ENCODE measurements at places on chromosomes 1 and 21.
A peak's percentile ranks its signal among the peaks of the same experiment; 100 is the strongest.

- DNase-seq, result peak; percentile 57
Observed at GRCh38 chr21:45447821-45448220, 42.9 kb downstream of the COL18A1 start.

- DNase-seq, result no peak
Observed at GRCh38 chr1:19744886-19745285, 54.8 kb downstream of the TMCO4 start.

GRCh38 chr1:18197299-18197698, 89.7 kb downstream of the IGSF21 start:
- no peak for DNase-seq

- peak; percentile 99 for DNase-seq
Observed at GRCh38 chr1:150561254-150561973, 12.2 kb downstream of the ADAMTSL4 start.

DNA sequence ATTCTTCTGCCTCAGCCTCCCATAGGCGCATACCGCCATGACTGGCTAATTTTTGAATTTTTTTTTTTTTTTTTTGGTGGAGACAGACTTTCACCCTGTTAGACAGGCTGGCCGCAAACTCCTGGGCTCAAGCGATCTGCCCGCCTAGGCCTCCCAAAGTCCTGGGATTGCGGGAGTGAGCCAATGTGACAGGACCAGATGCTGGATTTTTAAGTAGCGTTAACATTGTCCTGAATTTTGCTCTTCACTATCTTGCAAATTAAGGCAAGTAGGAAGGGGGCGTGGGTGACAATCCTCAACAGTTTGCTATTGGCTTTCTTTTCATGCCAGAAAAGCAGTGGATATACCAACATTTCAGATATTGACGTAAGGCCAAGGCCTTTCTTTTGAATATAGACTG, 49.7 kb upstream of the TSNAX start:
- DNase-seq, result no peak

- peak; percentile 49 for DNase-seq
Observed at GRCh38 chr1:159012495-159012894, 2.8 kb downstream of the IFI16 start.

- no peak for DNase-seq
Observed at GRCh38 chr1:39694026-39694425, 2.8 kb upstream of the HPCAL4 start.

DNA sequence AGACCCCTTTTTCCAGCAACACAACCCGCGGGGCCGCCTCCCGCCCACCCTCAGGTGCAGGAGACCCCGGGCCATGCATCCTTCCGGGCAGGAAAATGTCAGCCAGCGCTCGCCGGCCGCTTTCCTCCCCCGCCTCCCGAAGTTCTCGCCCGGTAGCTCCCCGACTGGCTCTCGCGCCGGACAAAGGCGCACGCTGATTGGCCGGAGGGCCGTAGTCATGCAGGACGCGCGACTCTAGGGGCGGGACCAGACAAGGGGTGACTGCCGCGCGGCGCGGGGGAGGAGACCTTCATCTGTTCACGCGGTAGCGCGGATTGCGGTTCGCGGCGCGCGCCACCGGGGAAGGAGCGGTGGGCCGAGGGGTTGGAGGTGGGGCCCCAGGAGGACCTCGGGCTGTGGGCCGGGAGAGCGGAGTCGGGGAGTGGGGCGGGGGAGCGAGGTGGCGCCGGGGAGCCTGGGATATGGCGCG, at the start of gene FLVCR1:
Gene FLVCR1, plus strand, starts transcription at position 284 of the 469 bp plus-strand sequence. Its CDS starts 178 bp downstream, at position 462.
- peak; percentile 93 for DNase-seq

Data from fibroblast of mammary gland (primary cell).